AG04450 (cell line): ENCODE measurements at places on chromosomes 13 and 19. TPM values are rescaled to one million over a fixed set of nuclear protein-coding genes. Genes with fewer than 3 reads are reported as not detected.

DNA sequence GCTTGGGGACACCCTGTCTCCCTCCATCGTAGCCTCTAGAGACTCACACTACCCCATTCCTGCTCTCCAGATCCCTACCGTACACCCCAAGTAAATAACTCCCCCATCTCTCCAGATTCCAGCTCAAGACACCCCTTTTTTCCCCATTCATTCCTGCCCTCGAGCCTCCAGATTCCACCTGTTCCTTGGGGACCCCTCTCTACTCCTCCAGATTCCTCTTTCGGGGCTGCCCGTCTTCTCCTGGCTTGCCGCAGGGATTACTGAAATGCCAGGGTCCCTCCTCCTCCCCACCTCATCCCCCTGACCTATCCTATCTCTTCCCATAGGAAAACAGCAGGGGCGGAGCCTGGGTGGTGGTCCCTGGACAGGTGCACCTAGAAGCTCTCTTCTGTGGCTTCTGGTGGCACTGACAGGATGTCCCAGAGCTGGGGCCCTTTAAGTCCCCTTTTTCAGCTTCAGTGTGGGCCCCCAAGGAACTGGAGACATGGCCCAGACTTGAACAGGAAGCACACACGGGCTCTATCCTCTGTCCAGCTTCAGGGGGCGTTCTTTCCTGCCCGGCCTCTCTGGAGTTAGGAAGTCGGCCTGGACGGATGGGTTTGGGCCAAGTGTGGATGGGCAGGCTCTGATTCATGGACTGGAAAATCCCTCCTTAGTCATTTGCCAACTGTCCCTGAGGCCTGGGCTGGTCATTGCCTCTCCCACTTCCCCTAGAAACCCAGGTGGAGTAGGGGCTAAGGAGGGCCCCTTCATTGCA, 1.2 kb downstream of the ZSWIM4 start:
- DNase-seq, result peak; percentile 86

FPR1 gene
- not detected in 2 replicates for polyA plus RNA-seq

- no peak for DNase-seq
Measured at GRCh38 chr19:40091205-40092129, 724 bp upstream of the ZNF780A start.

MIDN gene
- 6.6 and 10.6 TPM in 2 replicates for polyA plus RNA-seq

GRCh38 chr19:30076101-30076551, 134.1 kb downstream of the URI1 start:
- no peak for DNase-seq

CYP2S1 gene
- 0.73 and 2.5 TPM in 2 replicates for polyA plus RNA-seq

ZNF534 gene
- polyA plus RNA-seq, result 0.04 and 0.05 TPM in 2 replicates

DNA sequence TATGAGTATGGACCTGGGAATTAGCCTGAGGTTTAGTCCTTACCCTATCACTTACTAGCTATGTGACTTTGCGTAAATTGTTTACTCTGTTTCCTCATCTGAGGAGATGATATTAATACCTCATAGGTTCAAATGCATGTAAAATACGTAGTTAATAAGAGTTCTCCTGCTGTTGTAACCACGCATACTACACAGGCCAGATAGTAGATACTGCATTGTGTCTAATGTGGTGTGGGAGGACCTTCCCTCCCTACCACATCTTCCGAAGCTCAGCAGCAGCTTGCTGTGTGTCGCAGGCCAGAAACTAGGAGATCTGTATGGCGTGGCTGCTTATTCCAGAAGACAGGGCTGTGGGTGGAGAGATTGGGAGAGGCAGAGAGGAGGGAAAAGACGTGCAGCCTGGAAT, 23.0 kb downstream of the GTF2F2 start:
- DNase-seq, result peak; percentile 41

DNA sequence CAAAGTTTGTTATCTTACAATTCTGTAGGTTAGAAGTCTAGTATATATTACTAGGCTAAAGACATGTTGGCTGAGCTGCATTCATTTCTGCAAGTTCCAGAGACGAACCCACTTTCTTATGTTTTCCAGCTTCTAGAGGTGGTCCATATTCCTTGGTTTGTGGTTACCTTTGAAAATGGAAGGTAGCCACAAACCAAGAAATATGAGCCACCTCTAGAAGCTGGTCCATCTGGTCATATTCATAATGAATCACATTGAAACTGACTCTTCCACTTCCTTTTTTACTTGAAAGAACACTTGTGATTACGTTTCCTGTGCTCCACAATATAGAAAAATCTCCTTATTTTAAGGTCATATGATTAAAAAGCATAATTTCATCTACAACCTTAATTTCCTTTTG, 943.0 kb upstream of the PCDH9 start:
- no peak for DNase-seq

ACTMAP gene
- polyA plus RNA-seq, result 2.9 and 4.5 TPM in 2 replicates

TMEM150B gene
- polyA plus RNA-seq, result not detected in 2 replicates

- DNase-seq, result no peak
Measured at GRCh38 chr19:29524201-29524911, 1.4 kb upstream of the VSTM2B start.

DNA sequence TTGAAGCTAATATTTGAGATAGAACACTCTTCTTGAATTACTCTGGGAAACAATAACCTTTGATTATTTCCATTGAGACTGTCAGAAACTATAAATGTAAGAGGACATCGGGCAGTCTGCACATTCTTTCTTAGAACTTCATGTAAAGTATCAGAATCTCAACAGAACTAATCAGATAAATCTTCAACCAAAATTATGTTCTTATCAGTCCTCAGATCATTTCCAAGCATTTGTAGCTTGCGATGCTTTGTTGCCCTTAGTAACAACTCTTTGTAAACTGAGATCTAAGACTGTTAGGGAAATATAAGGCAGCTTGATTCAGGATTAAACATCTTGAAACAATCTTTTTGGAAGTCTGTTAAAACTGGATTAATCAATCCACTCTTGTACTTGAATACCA, 70.3 kb downstream of the FNDC3A start:
- no peak for DNase-seq

DNA sequence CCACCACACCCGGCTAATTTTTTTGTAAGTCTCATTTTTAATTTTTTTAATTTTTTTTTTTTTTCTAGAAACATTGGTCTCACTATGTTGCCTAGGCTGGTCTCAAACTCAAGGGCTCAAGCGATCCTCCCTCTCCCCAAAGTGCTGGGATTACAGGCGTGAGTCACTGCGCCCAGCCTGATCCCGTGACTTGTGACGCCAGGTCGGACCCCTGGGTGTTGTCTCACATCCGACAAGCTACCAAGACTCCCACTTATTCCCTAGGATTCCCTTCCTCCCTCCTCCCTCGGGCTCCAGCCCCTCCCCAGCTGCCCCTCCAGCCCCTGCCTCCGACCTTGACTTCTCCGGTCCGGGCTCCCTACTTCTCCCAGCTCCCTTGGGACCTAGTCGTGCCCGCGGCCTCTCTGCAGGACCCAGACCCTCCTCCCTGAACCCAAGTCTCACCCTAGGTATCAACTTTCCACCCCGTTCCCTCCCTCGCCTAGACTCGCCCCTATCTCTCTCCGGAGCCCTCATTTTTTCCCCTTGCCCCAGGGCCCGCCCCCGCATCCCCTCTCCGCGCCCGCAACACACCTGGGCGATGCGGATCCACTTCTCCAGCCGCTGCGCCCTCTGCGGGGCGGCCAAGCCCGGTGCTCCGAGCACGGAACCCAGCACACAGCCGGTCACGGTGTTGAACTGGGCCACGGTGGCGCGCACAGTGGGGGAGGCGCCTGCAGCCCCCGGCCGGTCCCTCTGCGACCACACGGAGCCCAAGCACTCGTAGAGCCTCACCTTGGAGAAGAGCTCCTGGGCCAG, 13.1 kb downstream of the RGL3 start:
- no peak for DNase-seq

STAP2 gene
- 5.3 and 7.4 TPM in 2 replicates for polyA plus RNA-seq

CYP2F1 gene
- not detected in 2 replicates for polyA plus RNA-seq

C3 gene
- 1.6 and 1.8 TPM in 2 replicates for polyA plus RNA-seq

GRCh38 chr13:111881700-111882099, 185.2 kb upstream of the SOX1 start:
- DNase-seq, result no peak

DNA sequence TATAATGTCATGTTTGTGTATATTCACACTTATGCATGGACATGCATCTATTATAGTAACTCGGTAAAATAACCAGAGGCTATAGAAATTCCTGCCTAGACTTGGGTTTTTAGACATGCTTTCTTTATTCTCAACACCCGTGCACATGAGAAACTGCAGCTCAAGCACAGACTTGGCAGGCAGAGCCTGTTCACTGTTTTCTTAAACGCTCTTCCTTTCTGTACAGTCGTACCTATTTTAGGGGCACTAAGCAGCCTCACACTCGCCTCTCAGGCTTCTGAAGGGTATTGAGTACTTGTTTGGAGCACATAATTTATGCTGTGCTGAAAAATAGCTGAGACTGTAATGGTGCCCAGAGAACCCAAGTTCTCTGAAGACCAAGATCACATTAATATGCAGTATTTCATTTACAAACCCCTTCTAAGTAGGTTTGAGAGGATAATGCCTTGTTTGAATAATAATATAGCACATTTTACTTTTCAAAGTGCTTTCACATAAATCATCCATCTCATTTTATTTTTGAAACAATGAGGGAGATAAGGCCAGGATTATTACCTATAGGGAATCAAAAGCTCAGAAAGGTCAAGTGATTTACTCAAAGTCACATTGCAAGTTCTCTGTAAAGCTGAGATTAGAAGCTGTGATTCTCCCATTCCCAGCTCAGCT, 429.9 kb downstream of the SPRY2 start:
- no peak for DNase-seq
